Erythroblast (primary cell): ENCODE measurements at places on chromosomes 6 and 20.

GRCh38 chr6:161406646-161407045 lies 132.8 kb upstream of the AGPAT4 start:
- DNase-seq: no peak

DNA sequence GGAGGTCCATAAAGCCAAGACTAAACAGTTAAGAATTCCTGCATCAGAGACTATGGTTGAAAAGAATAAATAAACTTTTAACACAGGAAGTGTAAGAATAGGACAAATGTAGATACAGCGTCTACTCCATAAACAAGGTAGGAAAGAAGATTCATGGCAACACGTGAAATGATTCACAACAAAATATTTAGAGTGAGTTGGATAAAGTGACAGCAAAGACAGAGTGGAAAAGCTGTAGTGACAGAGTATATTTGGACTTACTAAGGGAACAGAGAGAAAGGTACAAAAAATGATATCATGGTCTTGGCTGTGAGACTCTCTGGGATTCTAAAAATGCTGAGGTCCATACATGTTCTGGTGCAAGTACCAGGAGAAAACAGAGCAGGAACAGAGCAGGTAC lies 21.9 kb upstream of the KIAA0408 start:
- no peak for DNase-seq

DNA sequence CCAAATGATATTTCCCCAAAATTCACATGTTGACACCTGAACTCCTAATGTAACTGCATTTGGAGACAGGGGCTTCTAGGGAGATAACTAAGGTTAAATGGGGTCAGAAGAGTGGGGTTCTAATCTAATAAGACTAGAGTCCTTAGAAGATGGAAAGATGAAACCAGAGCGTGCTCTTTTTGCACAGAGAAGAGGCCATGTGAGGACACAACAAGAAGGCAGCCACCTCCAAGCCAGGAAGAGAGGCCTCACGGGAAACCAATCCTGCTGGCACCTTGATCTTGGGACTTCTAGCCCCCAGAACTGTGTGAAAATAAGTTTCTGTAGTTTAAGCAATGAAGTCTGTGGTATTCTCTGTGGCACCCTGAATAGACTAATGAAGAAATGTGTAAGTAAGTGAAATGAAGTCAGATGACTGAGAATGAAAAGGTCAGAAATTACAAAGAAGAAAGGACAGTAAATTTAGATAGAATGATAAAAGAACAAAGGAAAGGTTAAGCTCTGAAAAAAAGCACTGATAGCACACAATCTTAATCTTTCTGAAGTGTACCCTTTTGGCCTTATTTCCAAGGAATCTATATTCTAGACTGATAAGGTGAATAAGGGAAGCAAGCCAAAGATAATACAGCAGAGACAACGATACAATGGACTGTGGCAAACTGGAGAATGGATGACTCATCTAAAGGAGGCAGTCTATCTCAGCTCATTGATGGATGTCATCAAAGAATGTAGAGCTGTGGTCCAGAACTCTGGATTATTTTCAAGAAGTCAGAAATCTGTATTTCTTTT lies 110.4 kb downstream of the MYB start:
- peak; percentile 10 for DNase-seq

GRCh38 chr20:62647521-62648317 lies 5.4 kb downstream of the SLCO4A1 start:
- no peak for DNase-seq

DNA sequence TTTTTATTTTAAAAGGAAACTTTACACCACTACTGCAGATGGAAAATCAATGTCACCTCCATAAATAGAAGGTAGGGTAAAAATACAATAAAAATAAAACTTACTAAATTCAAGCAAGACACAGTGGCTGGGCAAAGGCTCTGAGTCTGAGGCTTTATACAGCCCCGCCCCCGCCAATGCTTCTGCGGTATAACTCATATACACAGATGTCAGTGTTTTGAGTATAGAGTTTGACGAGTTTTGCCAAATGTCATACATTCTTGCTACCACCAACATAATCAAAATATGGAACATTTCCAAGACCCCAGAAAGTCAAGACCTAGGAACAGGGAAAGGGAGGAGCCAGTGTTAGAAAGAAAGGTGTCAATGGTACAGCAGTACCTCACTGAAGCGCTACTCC lies 12.8 kb downstream of the NFATC2 start:
- DNase-seq: peak; percentile 6

DNA sequence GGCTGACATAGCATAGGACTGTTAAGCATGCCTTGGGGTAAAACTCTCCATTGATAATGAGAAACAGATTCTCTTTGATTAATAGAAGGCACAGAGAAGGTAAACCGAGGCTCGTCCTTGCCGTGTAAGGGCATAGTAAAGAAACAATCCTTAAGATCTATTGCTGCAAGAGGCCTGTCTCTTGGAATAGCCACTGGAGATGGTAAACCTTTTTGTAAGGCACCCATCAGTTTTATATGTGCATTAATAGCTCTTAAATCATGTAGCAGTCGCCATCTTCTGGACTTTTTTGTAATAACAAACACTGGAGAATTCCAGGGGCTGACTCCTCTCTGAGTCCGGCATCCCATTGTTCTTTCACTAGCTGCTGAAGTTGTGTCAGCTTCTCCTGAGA lies 8.4 kb upstream of the ABHD12 start:
- DNase-seq: peak; percentile 67

GRCh38 chr6:31216208-31216898 lies 45.9 kb upstream of the POU5F1 start:
- DNase-seq: no peak

- DNase-seq: no peak
These were observed 66.4 kb downstream of the OLIG3 start for GRCh38 chr6:137427656-137428290.

DNA sequence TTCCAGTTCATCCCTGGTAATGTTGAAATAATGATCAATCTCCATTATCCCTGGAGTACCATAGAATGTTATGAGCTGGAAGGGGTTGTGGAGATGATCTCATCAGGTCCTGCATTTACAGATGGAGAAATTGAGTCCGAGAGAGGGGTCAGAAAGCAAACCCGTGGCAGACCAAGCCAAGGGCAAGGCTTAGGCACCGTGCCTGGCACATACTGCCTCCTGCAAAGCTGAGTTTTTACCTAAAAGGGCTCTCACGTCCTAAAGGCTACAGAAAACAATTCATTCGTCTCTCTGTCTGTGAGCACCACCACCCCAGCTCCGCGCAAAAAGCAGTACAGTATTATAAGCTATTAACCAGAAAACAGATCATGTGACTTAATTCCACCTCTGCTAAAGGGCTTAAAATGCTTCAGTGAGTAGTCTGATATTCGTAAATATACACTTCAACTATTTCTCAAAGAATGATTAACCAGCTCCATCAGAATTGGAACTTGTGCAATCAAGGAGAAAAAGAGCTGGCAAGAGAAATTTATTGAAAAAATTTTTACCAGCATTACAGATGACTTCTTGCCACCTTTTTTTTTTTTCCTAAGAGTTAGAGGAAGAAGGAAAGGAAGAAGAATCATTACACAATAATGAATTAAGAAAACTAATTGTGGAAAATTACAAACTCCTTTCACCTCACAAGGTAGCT lies 3.4 kb upstream of the PARD6B start:
- DNase-seq: no peak

- DNase-seq: no peak
These were observed 23.5 kb downstream of the PLEKHG1 start for GRCh38 chr6:150622941-150623874.

DNA sequence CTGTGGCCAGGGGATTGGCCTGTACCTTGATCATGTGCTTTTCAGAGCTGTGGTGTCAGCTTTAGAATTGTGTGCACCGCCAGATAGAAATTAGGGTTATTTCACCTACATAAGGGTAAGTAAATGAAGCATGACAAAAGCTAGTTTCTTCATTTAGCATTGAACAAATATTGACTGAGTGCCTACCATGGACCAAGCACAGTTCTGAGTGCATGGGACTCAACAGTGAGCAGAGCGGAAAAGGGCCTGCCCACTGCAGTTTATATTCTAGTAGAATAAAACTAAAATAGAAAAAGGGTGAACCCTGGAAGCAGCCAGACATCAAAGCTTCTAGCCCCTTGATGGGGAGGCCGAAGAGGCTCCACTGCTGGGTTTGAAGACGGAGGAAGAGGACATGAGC lies 25.6 kb downstream of the ECT2L start:
- DNase-seq: no peak

DNA sequence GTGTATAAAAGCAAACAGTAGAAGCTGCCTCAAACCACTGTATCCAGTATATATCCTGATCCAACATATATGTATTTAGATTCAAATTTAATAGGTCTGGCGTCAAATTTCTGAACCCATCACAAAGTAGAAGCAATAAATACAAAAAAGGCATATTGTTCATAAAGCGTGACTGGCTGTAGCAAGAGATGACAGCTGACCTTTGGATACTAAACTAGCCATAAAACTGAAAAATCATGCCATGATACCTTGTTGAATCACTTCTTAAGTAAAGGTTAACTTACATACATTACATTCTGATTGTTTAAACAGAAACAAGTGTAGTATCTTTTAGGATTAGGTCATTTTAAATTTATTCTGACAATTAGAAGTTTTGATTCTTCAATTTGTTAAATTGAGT lies 372.0 kb upstream of the FLRT3 start:
- no peak for DNase-seq

DNA sequence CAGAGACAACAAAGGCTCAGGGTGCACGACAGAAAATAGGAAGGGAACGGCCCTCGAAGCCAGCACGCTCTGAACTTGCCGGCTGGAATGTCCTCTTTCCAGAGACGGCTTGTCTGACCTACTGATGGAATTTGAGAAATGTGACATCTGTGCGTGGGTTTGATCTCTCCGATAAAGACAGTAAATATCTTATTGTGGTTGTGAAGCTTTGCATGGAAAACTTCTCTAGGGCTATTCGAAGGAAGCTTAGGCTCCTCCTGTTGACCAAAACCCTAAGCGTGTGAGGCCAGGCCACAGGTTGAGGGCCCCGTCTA lies 247.3 kb downstream of the ZNF217 start:
- no peak for DNase-seq

GRCh38 chr6:109457562-109457996 lies 2.0 kb upstream of the MICAL1 start:
- no peak for DNase-seq

DNA sequence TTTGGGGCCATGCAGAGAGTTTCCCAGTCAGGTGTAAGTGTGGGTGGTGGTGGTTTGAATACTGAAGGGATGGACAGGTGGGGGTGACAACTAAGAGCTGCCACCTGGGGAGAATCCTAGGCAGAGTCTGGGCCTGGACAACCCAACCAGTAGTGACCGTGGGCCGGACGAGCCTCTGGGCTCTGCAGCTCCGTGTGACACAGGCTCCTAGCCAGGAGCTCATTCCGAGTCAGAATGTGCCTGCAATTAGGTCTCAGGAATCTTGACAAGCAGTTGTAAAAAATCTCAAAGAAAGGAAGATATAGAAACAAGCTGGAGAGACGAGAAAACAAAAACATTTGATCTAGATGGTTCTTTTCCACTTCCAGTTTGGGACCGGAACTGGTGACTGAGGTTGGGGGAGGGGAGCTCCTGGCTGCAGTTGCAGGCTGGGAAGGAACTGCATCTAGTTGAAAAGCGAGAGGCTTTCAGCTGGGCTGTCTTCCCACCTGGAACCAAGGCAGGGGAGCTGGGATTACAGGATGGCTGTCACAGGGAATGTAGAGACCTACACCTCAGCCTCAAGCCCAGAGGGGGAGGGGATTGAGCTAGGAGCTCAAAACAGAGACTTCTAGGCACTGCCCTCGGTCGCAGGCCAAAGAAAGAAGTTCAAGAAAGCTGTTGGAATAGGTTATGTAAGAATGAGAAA lies 156.9 kb downstream of the PAX1 start:
- DNase-seq: no peak

- no peak for DNase-seq
These were observed 7.5 kb upstream of the SLA2 start for GRCh38 chr20:36653456-36653855.

DNA sequence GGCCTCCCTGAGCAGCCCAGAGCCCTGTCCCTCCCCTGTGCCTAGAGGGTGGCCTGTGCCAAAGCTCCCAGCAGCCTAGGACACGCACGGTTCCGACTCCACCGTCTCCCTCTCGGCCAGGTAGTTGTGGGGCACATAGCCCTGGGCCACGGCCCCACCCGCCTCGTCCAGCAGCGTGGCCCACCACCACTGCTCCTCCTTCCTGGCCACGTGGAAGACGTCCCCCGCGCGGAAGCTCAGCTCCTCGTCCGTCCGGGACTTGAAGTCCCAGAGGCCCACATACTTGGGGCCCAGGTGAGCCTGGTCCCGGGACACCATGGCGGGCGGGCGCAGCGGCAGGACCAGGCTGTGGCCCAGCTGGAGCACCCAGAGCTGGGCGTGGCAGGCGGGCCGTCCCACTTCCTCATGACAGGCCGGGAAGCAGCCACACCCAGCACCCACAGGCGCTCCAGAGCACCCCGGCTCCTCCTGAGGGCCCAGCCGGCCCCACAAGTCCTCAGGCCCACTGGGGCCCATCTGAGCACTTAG lies at the start of gene PTK6:
PTK6 (minus strand) TSS at position 380 of the 528 bp plus-strand sequence; CDS start at position 318, 62 bp downstream.
- no peak for DNase-seq

DNA sequence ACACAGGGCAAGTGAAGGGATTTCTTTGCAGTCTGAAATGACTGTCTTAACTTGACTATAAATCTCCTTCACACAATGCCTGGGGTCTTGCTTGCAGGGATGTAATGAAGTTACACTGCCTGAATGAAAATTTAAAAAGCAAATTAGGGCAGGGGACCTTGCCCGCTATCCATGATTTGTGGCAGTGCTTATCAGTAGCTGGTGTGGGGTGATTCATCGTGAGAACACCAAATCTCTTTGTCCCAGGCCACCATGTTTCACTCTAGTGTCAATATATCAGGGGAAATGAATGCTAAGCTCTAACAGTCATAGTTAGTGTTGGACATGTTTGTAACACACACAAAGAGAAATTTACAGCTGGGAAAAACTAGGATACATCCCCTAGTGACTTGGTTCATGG lies 713.7 kb upstream of the EPHA7 start:
- DNase-seq: no peak

GRCh38 chr6:106476331-106477105 lies 116.0 kb downstream of the CRYBG1 start:
- DNase-seq: no peak

- DNase-seq: peak; percentile 81
These were observed 20.3 kb downstream of the TTBK1 start for GRCh38 chr6:43263314-43264178.

DNA sequence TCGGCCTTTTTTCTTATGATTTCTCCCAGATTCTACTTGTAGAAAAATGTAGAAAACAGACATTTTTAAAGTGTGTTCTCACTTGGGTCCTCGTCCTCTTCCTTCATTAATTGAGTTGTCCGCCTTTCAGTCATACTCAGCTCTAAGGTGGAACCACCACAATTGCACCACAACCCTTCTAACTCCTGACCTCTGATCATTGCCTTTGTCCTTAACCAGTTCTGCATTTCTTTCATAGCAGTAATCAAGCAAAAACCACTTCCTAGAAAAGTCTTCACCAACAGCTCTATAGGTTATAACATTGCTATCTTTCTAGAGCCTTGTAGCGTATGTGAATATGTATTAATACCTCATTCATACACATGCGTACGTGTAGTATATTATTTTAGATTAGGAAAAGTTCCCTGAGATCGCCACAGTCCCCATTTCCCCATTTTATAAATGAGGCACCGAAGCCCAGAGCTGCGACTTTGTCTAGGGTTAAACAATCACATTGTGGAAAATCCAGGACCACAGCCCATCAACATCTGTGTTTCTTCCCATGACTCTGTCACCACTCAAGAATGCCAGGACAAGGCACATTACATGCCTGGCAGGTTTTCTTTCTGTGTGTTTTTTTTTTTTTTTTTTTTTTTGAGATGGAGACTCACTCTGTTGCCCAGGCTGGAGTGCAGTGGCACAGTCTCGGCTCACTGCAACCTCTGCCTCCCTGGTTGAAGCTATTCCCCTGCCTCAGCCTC lies 175.5 kb downstream of the BTBD3 start:
- DNase-seq: no peak
